ENCODE measurements at places on chromosomes 6 and 20. TPM values are rescaled to one million over a fixed set of nuclear protein-coding genes. Genes with fewer than 3 reads are reported as not detected.

Gene ZNF831
- total RNA-seq = not detected

GRCh38 chr6:53437557-53438202 lies 88.9 kb upstream of the ELOVL5 start:
- no peak overlapping the region for H3K4me3 ChIP-seq
- no peaks in the 10 kb centered on the region for H3K27me3 ChIP-seq
- no peaks in the 10 kb centered on the region for H3K36me3 ChIP-seq
- peaks cover 13% of the 10 kb centered on the region for H3K4me1 ChIP-seq
- peak overlapping the region; percentile 68 for H3K27ac ChIP-seq

DNA sequence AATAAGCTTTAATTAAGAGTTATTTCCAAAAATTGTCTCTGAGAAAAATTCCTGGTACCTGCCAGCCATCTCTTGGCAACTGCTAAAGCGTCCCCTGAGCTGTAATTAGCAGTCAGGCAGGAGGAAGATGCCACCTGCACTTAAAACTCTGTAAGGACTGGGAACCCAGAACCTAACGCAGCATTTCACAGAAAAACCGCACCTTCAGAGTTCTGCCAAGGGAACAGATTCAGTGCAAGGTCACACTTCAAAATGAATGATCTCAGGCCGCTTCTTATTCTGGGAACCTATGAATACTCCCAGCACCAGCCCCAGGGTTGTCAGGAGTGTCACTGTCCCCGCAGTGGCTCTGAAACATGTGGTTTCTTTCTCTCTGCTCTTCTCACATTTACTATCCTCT lies 36.7 kb downstream of the INSM1 start:
- H3K4me3 ChIP-seq = no peak overlapping the region
- H3K36me3 ChIP-seq = no peaks in the 10 kb centered on the region
- H3K27me3 ChIP-seq = no peaks in the 10 kb centered on the region

DNA sequence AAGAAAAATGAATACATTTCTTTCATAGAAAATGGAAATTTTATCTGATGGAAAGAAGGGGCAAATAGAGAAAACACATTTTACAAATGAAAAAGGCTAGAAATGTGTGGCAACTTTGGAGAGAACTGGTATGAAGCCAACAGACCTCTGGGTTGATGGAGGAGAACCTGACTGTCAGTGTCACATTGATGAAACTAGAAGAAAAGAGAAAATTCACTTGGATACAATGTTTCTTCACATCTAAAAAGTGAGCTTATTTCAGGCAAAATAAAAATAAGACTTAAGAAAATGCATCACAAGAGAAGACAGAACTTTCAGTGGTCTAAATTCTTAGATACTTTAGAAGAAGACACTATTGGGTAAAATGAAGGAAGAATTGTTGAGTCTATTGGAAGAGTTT lies at the start of gene OR12D2:
Gene OR12D2, plus strand, starts transcription at position 301 of the 400 bp plus-strand sequence. CDS start 1,069 bp downstream, outside the sequence.
- no peaks in the 10 kb centered on the region for H3K36me3 ChIP-seq
- H3K27me3 ChIP-seq = no peaks in the 10 kb centered on the region
- H3K4me1 ChIP-seq = no peaks in the 10 kb centered on the region
- DNase-seq = no peak
- H3K4me3 ChIP-seq = no peak within 1 kb of the TSS
- H3K27ac ChIP-seq = no peak within 1 kb of the TSS

Measured in hepatocyte (in vitro differentiated cells).